Caudate nucleus (tissue), 63 donors: ENCODE measurements at places on chromosomes 2 and 18.

GRCh38 chr2:117703858-117704257, 110.6 kb upstream of the DDX18 start:
- DNase-seq: no peak

DNA sequence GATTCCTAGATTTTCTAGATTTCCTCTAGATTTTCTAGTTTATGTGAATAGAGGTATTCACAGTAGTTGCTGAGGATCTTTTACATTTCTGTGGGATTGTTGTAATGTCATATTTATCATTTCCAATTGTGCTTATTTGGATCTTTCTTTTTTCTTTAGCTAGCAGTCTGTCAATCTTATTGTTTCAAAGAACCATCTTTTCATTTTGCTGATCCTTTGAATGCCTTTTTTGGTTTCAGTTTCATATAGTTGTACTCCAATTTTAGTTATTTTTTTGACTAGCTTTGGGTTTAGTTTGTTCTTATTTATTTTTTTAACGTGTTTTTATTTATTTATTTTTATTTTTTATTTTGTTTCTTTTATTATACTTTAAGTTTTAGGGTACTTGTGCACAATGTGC, 24.5 kb downstream of the CLIP4 start:
- no peak for DNase-seq

DNA sequence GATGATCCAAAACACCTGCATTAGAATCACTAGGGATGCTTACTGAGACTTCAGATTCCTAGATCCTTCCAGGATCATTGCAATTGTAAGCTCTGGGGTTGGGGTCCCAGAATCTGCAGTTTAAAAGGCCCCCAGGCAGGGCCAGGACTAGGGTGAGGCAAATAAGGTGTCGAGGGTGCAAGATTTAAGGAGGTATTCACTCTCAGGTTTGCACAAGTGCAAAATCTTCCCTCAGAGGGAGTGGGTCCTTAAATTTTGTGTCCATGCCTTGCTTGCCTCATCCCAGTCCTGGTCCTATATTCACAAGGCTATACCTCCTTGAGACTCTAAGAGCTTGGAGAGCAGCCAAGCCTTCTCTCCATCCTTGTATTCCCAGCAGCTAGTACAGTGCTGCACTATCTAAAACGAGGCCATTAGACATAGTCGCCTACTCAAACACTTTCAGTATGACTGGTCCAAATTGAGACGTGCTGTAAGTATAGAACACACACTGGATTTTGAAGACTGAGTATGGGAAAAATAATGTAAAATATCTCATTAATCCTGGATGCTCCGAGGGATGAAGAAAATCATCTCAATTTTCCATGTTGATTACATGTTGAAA, 31.6 kb upstream of the MREG start:
- DNase-seq: no peak

GRCh38 chr2:188975497-188976102, 1.4 kb downstream of the COL3A1 start:
- no peak for DNase-seq

GRCh38 chr2:177551989-177552421, 159.4 kb downstream of the AGPS start:
- DNase-seq: no peak

DNA sequence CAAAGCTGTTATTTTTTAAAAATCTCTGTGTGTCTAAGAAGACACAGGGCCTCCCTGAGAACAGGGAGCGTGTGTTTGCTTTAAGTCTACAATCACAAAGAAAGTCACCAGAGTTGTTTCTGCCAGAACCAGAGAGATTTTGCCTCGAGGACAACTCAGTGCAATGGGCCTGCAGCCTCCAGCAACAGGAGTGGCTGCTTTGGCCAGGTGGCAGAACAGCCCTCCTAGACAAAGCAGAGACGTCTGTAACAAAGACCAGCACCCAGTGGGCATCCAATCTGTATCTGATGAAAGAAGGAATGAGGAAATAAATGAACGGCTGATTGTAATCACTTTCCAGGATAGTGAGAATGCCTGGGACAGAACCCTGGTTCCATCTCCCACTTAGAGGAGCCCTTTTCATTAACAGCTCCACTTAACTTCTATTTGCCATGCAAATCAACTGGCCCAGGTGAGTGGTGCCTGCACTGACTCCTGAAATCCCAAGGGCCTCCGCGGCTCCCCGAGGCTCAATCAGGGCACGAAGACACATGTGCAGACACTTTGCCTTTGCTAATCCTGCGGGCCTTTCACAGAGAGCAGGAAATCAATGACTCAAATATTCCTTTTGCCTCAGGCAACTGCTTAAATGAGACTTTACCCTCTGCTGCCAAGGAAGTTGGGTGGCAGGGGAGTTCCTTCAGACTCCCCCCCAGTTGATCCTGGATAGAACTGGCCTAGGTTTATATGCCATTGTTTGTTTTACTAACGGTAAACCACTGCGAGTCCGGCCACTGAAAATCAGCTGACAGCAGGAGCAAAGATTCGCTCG, 146.5 kb downstream of the CABLES1 start:
- no peak for DNase-seq

GRCh38 chr2:64731263-64731643, 77.5 kb upstream of the SERTAD2 start:
- no peak for DNase-seq

DNA sequence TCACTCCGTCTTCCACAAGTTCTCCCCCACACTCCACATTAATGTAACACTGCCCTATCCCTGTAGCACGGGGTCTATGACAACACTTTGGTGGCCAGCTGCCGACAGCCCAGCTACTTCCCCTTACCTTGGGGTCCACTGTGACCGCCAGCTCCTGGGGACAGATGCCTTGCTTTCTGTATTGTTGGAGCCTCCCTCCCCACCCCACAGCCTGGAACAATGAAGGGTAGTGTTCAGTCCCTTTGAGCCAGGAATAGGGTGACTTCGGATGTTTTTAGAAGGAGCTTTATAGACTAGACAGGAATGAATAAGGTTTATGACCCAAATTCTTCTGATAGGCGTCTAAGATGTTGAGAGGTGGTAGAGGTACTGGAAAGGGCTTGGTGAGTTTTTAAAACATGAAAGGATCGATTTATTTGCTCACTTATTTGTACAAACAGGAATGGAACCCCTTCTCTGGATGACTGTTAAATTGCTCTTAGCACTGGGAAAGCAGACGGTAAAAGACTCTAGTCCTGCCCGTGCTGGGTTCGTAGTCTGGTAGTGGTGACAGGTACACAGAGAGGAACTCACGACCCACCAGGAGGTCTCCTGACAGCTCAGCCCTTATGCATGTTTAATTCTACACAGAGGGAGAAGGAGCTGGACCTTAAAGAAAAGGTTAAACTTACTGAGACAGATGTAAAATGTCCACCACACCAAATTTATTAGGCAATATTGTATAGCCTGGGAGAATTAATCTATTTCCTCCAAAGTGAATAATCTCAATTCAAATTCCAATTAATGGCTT, 90.9 kb downstream of the MYCN start:
- no peak for DNase-seq

DNA sequence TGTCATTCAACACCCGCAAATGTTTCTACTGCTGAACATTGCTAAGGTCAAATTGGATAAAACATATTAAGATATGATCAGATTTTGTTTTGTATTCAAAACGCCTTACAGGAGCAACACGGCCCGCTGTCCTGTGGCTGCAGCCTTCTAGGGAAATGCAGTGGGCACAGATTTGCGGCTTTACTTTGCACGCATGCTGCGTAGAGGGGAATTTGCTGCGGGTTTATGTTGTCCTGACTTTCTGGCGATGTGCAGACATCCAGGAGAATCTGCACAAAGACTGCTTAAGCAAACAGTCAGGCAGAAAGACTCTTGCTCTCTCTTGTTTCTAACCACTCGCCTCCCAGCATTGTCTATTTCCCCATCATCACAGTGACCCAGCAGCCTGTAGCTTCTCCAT, 88.3 kb downstream of the LRRC30 start:
- DNase-seq: no peak

- DNase-seq: peak; percentile 6
Observed at GRCh38 chr2:159968279-159968900, 94.0 kb downstream of the PLA2R1 start.

GRCh38 chr2:166424841-166425240, 49.1 kb upstream of the SCN9A start:
- no peak for DNase-seq

- DNase-seq: no peak
Observed at GRCh38 chr2:48170281-48170680, 264.0 kb upstream of the FBXO11 start.

- peak; percentile 88 for DNase-seq
Observed at GRCh38 chr2:161238560-161239325, 69.5 kb upstream of the PSMD14 start.

- DNase-seq: no peak
Observed at GRCh38 chr18:10378688-10379420, 75.6 kb upstream of the APCDD1 start.

GRCh38 chr2:15449556-15450236, 111.4 kb downstream of the NBAS start:
- DNase-seq: no peak

DNA sequence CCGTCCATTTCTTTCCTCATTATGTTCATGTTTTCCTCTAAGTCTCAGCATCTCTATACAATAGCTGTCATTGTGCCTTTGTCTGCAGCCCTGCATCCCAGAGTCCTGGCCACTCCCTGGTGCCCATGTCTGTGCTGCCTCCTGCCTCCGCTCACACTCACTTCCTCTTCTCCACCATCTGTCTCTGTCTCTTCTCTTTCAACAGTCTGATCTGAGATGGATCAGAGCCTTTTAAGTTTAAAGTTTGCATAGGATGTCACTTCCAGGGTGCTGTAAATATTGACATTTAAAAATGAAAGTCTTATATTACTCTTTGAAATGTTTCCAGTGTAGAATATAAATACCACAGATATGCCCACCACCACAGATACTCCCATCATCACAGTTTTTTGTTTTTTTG, 42.7 kb downstream of the UBE2F start:
- peak; percentile 51 for DNase-seq

- DNase-seq: no peak
Observed at GRCh38 chr2:2575870-2576386, 244.9 kb upstream of the MYT1L start.

DNA sequence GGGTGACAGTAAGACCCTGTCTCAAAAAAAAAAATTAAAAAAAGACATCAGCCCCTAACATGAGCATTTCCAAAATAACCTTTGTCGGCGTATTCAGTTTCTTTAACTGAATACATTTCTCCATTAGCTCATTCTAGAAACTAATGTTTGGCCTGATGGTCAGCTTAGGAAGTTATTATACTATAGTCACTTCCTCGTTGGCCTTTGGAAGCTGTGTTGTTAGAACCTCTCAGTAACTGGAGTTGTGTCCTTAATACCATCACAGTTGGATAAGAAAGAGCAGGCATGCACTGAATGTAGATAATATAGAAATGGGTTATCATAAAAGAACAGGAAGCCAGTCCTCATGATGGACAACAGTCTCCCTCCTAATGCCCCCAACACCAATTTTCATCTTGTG, 112.8 kb downstream of the ANTXR1 start:
- DNase-seq: no peak

GRCh38 chr2:109663721-109664120, 49.6 kb downstream of the SOWAHC start:
- DNase-seq: no peak

- DNase-seq: no peak
Observed at GRCh38 chr2:96100893-96101304, 15.5 kb downstream of the ADRA2B start.

- DNase-seq: no peak
Observed at GRCh38 chr18:75037689-75037955, 171.3 kb downstream of the PTGR3 start.

GRCh38 chr2:19682493-19682892, 219.3 kb downstream of the TTC32 start:
- DNase-seq: no peak

- DNase-seq: no peak
Observed at GRCh38 chr2:129068543-129068942, 749.9 kb upstream of the HS6ST1 start.

GRCh38 chr18:37460604-37461003, 105.0 kb downstream of the CELF4 start:
- no peak for DNase-seq

DNA sequence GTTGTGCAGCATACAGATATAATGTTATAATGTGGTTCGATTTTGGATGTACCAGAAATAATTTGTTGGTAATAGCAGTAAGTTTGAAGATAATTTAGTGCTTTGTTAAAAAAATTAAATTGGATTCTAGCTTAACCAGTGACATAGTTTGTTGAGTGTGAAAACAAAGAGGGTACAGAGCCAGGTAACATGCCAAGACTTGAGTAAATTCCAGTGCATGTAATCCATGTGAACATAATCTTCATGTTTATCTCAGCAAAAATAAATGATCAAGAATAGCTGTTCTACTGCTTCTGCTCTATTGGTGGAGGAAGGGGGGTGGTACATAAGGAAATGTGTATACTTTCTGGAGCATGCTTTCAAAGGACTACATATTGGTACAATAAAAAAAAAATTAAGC, 165.8 kb downstream of the DNAH7 start:
- DNase-seq: no peak

- no peak for DNase-seq
Observed at GRCh38 chr2:10525573-10526265, 77.6 kb upstream of the ODC1 start.

DNA sequence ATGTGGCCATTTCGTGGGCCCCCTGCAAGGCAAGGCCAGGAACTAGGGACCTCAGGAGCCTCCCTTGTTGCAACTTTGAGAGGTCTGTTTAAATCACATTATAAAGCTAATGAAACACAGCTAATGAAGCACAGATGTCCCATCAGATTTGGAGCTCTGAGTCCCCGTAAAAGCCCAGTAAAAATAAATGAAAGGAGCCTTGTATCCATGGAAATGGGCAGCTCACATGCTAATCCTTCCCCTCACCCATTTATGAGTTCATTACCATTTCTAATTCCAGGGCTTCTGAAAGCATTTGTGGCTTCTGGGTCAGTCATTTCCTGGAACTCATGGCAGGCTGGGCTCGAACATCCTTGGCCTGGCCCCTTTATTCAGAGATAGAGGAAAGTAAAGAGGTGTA, 274.8 kb downstream of the SS18 start:
- no peak for DNase-seq

DNA sequence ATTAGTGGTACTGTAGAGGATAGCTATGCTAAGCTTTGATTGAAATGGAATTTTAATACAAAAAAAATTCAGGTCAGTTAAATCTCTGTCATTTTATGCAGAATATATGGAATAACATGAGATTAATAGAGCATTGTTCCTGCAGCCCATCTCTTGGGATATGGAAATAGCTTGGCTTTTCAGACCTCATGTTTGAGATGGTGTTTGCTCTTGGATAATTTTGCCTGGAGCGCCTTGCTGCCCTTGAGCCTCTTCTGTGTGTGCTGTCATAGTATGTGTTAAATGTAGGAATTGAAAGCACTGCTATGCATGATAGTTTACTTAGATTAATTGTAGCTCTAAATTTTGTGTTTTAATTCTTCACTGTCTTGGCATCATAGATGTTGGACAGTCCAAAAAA, 27.7 kb downstream of the GALNT1 start:
- DNase-seq: no peak

GRCh38 chr2:206477296-206477695, 34.0 kb downstream of the ADAM23 start:
- DNase-seq: no peak

DNA sequence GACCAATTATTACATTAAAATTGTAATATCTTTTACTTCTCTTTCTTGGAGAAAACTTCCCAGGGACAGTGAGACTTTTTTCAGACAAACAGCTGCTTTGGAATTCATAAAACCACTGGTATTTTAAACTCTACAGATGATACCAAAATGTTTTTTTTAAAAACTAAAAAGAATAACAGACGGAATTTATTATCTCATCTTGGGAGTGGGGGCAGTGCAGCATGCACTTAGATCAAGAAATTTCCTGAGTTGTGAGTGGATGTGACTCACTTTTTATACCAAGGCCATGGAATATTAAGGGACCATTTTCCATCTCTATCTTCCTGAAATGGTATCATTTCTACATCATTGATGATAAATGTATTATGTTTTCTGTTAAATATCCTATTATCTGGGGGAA, 422.8 kb upstream of the HNRNPA3 start:
- no peak for DNase-seq
